ENCODE measurements at places on chromosomes 6 and 20. TPM values are rescaled to one million over a fixed set of nuclear protein-coding genes. Genes with fewer than 3 reads are reported as not detected.

ECT2L gene
- not detected for total RNA-seq

- no peak for DNase-seq
These were observed 55.9 kb upstream of the SOX4 start for GRCh38 chr6:21537637-21538036.

DNA sequence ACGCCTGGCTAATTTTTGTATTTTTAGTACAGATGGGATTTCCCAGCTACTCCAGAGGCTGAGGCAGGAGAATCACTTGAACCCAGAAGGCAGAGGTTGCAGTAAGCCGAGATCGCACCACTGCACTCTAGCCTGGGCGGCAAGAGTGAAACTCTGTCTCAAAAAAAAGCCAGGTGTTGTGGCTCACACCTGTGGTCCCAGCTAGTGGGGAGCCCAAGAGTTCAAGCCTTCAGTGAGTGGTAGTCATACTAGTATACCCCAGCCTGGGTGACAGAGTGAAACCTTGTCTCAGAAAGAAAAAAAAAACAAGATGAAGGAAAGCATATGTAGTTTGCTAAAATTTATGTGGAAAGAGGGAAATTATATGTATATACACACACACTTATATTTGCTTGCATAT is 20.0 kb upstream of the POU5F1 start:
- DNase-seq: no peak

POU5F1 gene
- 0.34 TPM for total RNA-seq

Measured in activated naive CD8-positive, alpha-beta T cell treated with anti-CD3 and anti-CD28 coated beads, Interleukin-2, amount 10 ng/mL, durations not matched to agents 7 days and 5 days (primary cell).